ENCODE measurements at places on chromosomes 4 and X.

GRCh38 chrX:38754102-38754790 is 47.0 kb upstream of the MID1IP1 start:
- peak; percentile 11 for DNase-seq

GRCh38 chrX:39577206-39577984 is 520.4 kb downstream of the BCOR start:
- DNase-seq: no peak

DNA sequence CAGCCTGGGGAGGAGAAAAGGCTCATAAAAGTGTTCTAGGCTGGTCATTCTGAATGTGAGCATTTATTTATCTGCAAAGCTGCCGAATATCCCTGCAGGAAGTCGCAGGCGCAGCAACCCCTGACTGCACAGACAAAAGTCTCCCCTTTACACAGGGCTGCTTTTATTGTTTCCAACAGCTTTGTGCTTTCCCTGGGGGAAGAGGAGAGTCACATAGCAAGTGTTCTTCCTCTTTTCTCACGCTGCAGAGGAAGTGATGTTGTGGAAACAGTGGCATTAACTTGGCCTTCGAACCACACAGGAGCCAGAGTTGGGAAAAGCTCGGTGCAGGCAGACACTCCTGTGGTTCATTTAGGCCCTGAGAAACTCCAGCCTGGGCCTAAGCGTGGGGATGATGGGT is 81.5 kb upstream of the BCOR start:
- no peak for DNase-seq

DNA sequence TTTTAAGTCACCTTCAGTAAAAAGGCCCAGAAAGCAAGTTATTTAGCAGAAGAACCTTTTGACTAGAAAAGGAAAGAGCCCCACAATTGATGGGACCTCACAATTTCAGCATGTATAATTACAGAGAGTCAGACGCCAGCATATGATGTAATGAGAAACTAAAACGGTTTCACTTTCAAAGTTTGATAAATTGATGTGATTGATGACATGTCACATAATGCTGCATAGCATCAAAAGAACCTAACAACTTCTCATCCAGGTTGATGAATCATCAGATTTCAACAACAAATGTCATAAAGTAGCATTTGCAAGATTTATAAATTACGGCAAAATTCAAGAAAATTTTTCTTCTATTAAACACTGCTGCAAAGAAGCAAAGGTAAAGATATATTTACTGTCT is 3.9 kb upstream of the GAR1 start:
- DNase-seq: no peak

DNA sequence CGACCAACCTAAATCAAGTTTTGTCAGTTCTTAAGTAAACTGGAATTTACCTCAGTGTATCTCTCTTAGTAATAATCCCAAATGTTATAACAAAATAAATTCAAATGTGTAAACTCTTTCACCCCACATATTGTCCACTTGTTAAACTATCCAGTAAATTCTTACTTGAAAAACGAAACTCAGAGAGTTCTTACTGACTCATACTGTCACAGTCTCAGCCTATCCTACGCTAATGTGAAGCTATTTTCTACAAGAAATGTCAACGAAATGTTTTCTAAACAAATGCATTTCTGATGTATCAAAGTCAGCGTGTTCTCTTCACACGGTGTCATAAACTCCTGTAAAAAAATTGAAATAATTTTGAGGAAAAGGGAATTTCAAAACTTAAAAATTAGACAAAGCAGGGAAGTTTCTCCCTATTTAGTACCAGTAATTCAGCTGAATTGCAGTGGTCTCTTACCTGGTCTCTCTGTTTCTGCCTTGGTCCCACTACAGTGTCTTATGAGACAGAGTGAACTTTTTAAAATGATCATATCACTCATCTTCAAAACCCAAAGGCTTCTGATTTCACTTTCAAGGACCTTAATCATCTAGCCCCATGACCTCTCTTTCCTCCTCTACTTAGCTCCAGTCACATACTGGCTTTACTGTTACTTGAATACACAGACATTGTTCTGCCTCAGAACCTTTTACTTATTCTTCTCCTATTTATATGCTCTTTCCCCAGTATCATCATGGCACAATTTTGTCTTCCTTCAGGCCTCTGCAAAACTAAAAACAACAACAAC is 63.3 kb downstream of the DCAF8L1 start:
- no peak for DNase-seq

- DNase-seq: no peak
Measured at GRCh38 chr4:680551-680927, 6.2 kb downstream of the MYL5 start.

DNA sequence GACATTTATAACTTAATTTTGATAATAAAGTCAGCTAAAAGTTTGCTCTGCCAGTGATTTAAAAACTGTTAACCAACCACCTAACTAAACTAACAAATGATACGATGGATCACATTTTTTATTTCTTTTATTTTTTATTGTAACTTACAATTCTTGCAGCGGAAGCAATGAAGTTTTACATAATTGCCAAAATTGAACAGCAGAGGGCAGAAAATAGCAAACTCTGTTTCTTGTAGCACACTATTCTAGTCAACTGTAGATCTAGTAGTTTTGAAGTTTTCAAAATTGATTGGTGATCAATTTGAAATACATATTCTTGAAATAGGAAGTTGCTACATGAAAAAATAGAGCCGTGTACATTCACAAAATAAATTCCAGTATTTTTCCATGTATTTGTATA is 2.8 kb upstream of the GRIA2 start:
- DNase-seq: peak; percentile 9

DNA sequence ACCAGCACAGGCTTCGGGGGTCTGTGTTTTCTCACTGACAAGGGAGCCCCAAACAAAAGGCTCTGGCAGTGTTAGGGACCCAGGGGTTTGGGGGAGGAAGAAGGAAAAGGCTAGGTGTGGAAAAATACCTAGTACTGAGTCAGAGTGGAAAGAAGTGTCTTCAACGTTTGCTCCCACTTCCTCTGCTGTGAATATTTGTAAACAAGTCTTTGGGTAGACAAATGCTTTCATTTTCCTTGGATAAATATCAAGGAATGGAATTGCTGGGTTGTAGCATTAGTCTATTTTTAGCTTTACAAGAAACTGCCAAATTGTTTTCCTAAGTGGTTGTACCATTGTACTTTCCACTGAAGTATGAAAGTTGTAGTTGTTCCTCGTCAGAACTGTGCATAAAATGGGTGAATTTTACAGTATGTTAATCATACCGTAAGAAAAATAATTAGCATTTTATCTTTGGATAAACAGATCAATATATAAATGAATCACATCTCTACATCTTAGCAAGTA is 17.4 kb downstream of the COL4A5 start:
- no peak for DNase-seq

DNA sequence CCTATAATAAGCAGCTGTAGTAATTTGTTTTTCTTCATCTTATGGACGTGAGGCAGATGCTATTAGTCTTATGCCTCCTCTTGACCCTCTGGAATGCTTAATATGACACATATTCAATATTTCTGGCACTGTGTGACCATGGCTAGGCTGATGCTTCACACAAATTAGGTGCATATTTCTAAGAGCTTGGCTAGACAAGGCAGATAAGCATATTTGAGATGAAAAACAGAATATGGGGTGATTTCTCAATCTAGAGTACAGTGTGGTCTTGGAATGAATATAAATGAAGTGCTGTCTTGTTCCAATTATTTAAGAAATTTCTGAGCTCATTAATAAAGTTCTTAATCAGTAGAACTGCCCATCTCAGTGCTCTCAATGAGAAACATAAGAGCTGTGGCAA is 156.2 kb downstream of the NPNT start:
- no peak for DNase-seq

- DNase-seq: no peak
Measured at GRCh38 chr4:72767618-72768302, 198.7 kb upstream of the ADAMTS3 start.

DNA sequence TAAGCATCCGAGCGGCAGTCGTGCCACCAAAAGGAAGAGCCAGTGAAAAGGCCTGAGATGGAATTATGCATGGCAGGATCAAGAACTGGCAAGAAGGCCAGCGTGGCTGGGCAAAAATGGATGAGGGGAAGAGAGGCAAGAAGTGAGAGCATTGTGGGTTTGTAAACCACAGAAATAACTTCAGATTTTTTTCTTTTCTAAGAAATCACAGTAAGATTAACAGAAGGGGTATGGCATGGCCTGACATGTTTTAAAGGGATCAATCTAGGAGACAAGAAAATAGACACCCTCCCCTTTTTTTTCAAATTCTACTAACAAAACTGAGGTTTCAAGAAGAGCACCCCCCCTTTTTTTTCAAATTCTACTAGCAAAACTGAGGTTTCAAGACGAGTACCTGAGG is 82.5 kb downstream of the BMP3 start:
- DNase-seq: no peak

GRCh38 chr4:76666944-76667532 is 230.9 kb downstream of the SOWAHB start:
- DNase-seq: no peak

GRCh38 chr4:75432683-75433082 is 81.5 kb downstream of the RCHY1 start:
- peak; percentile 53 for DNase-seq

- peak; percentile 35 for DNase-seq
Measured at GRCh38 chr4:145098675-145099037, 545 bp downstream of the ABCE1 start.

DNA sequence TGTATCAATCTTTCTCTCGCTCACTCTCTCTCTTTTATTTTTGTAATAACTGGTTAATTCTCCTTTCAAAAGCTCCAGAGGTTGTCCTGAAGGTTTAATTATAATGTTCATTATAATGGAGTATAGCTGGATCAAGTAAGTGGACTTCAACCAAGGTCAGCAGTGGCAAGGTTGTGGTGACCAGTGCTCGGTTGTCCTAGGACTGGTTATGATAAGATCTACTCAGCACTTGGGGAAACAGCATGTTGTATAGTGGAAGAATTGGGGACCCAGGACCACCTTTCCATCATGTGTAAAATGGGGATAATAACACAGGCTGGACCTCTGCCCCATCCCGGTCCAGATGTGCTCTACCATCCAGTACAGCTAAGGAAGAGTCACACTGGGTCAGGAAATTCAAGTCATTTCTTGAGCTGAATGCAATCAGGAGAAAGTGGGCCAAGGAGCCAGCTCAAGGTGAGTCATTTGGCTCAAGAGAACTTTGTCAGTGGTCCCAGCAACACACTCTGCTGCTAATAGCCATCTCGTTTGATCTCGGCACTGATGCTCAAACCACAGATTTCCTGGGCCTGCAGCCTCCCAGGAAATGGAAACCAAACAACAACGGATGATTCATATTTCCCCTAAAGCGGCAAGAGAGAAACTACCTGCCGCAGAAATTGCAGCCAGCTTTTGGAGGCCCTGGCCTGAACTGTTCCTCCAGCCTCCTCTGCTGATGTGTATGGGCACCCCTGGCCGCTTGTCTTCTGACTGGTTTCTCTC is 123.6 kb upstream of the RBPJ start:
- DNase-seq: no peak

DNA sequence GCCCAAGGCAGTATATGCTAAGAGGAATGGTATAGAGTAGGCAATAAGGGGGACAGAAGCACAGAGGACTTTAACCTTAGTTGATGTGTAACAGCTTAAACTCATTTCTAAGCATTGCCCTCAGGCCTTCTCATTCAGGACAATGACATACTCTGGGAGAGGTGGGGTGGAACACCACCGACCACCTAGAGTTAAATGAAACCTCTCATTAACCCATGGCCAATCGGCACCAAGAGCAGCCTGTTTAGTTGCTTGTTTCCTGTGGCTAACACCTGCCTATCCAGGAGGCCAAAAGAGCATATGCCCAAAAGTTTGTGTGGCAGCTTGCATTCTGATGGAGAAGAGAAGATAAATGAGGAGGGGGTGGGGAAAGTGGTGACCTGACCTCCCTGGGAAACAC is 88.7 kb upstream of the PLAC1 start:
- DNase-seq: no peak

DNA sequence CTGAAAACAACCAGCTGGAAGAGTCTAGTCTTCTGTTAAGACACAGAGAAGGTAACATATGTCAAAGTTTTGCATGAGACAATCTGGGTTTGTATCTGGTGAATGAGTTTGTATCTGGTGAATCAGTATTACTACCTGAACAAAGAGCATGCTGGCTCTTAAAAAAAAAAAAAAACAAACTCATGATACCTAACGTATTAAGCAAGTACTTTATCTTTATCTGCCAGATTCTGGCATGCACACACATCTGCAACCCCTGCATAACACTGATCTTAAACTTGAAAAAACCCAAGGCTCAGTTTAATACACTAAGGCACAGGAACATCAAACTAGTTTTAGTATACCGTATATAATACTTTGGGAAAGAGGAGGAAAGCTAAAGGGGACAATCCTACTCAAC is 5.8 kb downstream of the YTHDC1 start:
- DNase-seq: no peak

DNA sequence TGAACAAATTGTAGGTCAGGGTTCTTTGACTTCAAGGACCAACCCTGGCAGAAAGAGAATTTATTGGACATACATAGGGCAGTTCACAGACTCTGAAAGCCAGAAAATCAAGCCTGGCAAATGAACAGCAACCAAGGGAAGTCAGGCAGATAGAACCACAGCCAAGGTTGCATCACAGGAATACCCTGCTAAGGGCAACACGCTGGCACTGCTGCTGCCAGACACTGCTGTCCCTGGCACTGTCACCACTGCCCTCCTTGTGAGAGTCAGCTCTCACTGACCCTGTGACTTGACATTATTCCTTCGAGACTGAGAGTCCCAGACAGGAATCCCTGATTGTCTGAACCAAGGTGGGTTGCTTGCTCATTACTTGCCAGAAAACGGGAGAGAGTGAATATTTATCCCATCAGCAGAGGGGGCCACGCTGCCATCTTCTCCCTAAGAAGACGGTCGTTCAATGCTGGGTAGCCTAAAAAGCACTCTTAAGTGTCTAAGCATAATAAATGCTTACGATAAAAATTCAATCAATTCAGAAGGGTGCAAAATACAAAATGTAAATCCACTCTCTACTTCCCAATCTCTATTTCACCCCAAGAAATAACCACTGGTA is 23.2 kb upstream of the PTTG2 start:
- DNase-seq: no peak

- DNase-seq: no peak
Measured at GRCh38 chrX:19557822-19558221, 42.5 kb upstream of the MAP3K15 start.

DNA sequence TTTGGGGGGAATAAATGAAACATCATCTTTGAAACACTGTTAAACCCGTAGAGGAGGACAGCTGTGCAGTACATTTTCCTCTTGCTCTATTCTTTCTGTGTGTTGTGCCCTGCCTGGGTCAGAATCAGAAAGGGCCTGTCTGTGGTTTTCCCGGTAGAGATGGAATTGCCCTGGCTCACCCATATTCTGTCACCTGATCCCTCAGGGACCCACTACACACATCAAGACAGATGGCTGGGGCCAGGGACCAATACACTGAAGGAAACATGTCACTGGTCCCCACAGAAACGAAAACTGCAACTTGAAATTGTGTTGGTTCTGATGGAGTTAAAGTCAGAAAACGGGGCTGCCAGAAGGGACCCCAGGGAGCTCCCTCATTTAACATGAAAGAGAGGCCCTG is 114.9 kb downstream of the ZNF827 start:
- DNase-seq: no peak

- DNase-seq: no peak
Measured at GRCh38 chr4:9946170-9946569, 75.1 kb downstream of the SLC2A9 start.

GRCh38 chrX:24601858-24602257 is 45.3 kb downstream of the PCYT1B start:
- no peak for DNase-seq

Measured in iPS-NIHi11 (cell line).